ENCODE measurements at places on chromosomes 4 and X. TPM values are rescaled to one million over a fixed set of nuclear protein-coding genes. Genes with fewer than 3 reads are reported as not detected.

The KLHL2 gene
- total RNA-seq: 10.6 TPM

The HDAC6 gene
- total RNA-seq: 30.5 TPM

The SLC6A14 gene
- not detected for total RNA-seq

The TXK gene
- 0.37 TPM for total RNA-seq

The SHISA3 gene
- 0.37 TPM for total RNA-seq

Measured in subcutaneous preadipocyte (primary cell).